Left colon (tissue), 2 donors: ENCODE measurements at places on chromosomes 7 and 10.
A peak's percentile ranks its signal among the peaks of the same experiment; 100 is the strongest.

GRCh38 chr7:131106681-131107336 is 220.9 kb upstream of the MKLN1 start:
- peak; percentile 56 for DNase-seq

DNA sequence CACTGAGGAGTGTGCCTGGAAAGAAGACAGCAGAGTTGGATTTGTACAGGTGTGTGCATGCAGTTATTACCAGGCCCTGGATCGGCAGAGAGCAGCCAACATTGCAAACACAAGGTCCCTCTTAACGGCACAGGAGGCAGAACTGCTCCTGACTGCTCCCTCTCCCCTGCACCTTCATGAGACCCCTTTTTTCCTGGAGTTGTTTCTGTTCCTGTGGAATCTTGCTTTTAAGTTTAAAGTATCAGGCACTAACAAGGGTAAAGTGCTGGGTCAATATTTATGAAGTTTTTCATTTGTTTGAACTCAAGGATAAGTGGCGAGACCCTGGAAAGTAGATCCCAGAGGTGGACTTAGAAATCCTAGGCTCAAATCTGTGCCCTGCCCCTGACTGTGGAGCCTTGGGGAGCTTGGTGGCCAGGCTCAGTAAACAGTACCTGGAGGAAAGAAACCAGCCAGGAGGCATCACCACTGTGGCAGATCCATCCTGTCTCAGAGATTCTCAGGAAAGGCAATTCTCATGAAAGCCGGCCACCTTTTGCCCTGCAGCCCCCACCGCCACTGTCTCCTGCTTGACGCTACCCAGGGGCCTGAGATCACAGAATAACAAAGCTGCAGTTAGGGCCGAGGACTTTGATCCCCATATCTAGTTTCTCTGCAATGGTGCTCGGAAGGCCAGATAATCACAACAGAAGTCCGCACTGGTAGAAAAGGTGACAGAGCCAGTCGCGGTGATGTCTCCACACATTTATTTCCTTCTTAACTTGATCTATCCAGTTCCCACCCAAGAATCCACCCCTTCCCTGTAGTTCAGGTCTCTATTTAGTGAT is 36.7 kb downstream of the DDC start:
- no peak for DNase-seq

GRCh38 chr7:36299823-36300341 is 89.8 kb upstream of the ANLN start:
- no peak for DNase-seq

DNA sequence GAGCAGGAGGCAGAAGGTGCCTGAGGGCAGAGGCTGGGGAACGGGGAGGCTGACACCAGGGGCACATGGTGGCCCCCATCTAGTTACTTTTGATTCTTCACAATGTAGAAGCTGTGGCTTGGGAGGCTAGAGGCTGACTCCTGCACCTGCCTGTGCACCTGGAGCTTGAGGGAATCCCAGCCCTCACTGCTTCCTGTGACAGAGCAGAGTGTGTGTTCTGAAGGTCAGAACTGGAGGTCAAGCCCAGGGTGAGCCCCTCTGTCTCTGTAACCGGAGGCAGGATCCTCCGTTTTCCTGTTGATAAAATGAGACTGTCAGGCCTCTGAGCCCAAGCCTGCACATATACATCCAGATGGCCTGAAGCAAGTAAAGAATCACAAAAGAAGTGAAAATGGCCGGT is 124.8 kb downstream of the ACTR3B start:
- no peak for DNase-seq

- no peak for DNase-seq
Measured at GRCh38 chr10:99777918-99778714, 4.3 kb upstream of the ABCC2 start.

DNA sequence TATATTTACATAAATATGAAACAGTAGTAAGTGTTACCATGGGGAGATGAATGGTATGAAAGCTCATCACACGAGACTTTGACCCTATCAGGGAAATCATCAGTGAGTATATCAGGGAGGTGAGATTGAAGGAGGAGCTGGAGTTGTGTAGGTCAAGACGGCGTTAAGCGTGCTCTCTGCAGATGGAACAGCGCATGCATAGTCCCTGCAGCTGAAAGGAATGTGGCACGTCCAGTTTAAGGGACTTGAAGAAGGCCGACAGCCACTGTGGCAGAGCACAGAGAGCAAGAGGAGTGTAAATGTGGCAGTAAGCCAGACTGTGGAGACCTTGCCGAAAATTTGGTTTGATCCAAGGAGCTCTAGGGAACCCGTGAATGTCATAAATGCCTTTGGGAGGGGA is 38.9 kb downstream of the POU6F2 start:
- no peak for DNase-seq
